ENCODE measurements at places on chromosomes 1 and 21.

GRCh38 chr1:53024117-53024516, 37.9 kb upstream of the PODN start:
- DNase-seq = no peak

- DNase-seq = no peak
These were observed 200.7 kb downstream of the CHRM3 start for GRCh38 chr1:239587066-239587465.

- DNase-seq = no peak
These were observed 40.5 kb upstream of the SYT2 start for GRCh38 chr1:202750761-202751160.

DNA sequence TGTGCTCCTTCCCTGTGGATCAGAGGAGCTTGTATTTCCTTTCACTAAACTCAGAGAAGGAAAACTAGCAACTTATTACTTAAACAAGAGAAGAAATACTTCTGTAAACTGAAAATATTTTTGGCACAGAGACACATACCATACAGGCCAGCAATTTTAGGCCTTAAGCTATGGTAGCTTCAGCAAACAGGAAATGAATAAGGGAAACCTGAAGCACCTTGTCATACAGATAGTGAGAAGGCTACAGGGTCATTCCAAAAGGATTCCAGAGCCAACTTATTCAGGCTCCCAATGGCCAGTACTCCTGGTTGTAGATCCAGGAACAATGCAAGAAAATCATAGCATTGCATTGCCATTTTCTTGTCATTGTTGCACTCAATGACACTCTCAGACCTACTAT, 9.1 kb upstream of the KYAT3 start:
- DNase-seq = no peak

GRCh38 chr21:14241297-14241696, 25.3 kb downstream of the RBM11 start:
- no peak for DNase-seq

GRCh38 chr1:8430476-8430875, 112.6 kb downstream of the SLC45A1 start:
- no peak for DNase-seq

GRCh38 chr1:107247679-107248078, 106.8 kb downstream of the NTNG1 start:
- DNase-seq = no peak

DNA sequence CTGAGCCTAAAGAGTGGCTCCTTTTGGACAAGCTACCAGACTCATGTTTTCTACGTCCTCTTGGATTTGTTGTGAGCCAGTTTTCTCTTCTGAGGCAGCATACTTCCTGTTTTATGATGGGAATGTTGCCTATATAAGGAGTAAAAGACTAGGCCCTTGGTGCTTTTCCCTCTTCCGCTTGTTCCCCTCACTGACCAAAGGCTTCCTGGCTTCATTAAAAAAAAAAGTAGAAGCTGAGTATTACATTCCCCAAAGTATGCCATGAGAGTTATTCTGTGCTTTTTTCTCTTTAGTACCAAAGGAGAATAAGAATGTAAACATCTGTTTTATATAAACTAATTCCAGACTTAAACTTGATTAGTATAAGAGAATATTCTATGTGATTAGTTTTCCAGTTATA, 6.5 kb upstream of the HMCN1 start:
- no peak for DNase-seq

- no peak for DNase-seq
These were observed 197.7 kb downstream of the SMYD3 start for GRCh38 chr1:246309247-246309884.

GRCh38 chr1:145953861-145954260, 4.0 kb downstream of the LIX1L start:
- DNase-seq = no peak

- no peak for DNase-seq
These were observed 20.1 kb downstream of the NADK start for GRCh38 chr1:1758059-1758621.

DNA sequence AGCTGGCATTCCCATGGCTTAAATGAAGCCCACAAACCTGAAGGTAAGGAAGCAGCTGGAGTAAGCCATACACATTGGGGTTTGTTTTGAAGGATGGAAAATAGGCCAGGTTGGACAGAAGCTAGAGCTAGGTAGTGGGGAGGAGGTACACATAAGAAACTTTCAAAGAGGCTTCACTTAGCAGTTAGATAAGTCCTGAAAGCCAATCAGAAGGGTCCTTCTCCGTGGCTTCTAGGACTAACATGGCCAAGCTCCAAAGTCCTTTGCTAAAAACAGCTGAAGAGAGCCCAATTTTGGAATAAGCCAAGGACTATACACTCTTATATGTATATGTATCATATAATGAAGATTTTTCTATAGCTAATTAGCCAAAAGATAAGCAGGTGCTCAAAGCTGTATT, 1.8 kb downstream of the EYA3 start:
- DNase-seq = no peak

DNA sequence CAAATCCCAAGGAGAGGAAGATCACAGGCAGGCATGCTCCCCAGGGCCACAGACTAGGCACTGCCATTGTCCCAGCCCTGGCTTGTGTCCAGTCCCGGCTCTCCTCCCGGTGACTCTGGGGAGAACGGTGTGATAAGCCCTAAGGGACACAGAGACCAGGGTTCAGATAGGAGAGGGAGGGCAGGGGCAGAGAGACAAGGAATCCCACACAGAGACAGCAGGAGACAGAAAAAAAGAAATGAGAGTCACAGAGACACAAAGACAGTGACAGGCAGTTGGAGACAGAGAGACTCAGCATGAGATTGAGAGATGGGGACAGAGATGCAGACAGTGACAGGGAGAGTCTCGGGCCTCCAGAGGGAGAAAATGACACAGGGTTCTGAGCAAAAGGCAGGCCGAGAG, 361 bp downstream of the INSRR start:
- DNase-seq = no peak

- DNase-seq = no peak
These were observed 213.8 kb downstream of the URB2 start for GRCh38 chr1:229839800-229840199.

- DNase-seq = no peak
These were observed 15.1 kb upstream of the PADI3 start for GRCh38 chr1:17233675-17234320.

DNA sequence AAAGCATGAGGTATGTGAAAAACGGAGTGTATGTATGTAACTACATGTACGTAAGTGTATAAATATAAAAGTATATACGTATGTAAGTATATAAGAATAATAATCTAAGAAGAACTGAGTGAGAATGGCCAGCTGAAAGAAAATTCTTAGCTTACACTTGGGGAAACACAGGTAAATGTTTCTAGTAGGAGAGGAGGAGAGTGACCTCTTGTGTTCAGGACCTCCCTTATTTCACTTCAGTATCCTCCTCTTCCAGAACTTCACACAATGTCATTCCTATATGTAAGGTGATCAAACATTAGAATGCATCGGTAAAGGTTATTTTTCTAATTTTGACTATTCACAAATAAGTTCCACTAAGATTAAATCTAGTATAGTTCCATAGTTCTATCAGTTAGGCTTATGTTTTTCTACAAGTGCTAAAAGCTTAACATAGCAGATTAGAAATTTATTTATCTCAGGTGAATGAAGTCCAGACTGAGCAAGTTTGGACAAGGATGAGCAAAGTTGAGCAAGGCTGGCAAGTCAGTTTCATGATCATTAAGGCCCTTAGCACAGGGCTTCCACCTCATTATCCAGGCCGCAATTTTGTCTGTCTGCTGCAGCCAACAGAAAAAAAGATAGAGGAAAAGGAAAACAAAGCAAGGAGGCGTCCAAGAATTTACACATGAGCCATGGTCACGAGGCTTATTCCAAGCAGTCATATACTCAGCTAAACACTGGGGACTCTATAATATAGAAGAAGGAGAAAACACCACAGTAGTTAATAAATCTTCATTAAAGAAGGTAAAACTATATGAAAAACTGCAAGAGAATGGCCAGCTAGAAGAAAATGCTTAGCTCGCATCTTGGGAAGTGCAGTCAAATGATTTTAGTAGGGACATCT, 7.1 kb upstream of the MROH9 start:
- no peak for DNase-seq

DNA sequence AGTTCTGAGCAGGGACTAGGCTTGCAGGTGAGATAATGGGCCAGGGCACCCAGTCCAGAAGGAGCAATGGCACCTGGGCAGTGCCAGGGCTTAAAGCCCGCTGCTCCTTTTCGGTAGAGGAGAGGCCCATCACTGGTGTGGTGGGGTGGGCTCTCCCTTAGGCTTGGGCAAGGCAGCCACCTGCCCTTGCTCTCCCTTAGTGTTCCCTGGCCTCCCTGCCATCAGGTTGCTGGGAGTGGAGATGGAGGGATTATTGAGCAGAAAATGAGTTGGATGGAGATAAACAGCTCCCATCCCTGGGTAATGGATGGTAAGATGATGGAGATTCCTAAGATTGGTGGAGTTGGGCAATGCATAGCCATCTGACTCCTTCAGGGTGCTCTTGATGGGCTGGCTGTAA, 7.9 kb downstream of the MYOG start:
- no peak for DNase-seq

DNA sequence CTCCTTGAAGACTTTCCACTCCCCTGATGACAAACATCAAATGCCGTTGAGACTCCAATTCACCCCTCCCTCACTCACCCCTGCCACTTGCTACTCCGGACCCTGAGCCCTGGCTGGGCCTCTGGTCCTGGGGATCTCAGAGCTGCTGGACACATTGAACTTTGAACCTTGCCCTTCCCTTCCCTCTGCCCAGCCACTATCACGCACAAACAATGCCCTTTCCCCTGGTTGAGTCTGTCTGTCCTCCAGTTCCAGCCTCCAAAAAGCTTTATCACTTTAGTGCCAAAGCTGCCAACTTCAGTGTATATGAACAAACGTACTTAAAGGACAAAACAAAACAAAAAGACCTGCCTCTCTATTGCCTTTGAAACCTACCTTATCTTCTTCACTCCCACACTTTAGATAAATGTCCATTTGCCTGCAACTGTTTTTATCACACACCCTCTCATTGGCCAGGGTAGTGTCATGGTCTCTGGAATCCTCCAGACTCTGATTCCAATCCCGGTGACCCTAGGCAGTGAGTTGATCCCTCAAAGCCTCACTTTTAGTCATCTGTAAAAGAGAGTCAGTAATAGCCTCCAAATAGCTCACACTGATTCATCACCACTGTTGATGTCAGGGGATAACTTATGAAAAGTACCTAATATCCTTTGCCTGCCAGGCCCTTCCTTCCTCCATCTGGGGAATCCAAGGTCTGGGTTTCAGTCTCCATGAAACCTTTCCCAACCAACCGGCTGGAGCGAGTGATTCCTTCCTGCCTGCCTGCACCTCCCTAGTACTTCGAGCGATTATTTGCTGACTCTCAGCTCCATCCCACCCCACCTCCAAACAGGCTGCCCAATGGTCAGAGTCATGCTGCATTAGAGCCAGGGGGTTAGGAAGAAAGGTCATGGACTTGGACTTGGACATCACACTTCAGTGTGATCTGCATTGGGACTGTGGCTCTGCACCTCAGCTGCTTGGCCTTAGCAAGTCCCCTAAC, 15.9 kb upstream of the SPOCD1 start:
- no peak for DNase-seq

DNA sequence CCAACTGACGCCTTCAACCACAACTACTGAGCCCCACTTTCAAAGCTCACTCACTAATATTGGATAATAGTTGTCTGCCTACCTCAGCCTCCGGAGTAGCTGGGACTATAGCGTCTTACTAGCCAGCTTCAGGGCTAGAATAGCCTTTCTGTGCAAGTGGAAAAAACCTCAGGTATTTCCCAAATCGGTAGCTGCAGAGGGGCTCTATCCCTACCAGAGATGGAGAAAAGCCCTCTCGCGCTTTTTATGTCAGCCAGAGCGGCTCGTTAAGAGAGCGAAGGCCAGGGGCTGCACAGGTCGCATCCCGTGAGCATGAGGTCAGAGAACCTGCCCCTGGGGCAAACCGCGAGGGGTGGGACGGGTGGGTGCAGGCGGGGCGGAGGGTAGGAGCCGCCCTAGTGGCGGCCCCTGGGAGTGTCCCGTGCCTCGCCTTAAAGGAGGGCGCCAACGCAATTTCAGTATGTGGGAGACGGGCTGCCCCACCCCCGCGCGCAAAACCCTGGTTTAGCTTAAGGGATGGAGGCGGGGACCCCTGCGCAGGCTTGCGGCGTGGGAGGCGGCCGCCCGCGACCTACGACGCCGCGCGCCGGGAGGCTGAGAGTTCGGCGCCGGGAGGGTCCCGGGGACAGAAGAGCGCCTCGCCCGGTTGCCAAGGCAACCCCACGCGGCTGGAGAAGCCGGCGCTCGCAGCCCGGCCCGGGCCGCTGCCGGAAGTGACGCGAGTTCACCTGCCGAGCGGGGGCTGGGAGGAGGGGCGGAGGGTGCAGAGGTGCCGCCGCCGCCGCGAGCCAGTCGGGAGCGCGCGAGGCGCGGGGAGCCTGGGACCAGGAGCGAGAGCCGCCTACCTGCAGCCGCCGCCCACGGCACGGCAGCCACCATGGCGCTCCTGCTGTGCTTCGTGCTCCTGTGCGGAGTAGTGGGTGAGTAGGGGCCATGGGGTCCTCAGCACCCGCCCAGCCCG, at the start of gene CXADR:
Gene CXADR, plus strand, starts transcription at position 791 of the 961 bp plus-strand sequence. Its CDS starts 87 bp downstream, at position 878.
- peak; percentile 78 for DNase-seq

GRCh38 chr1:105632342-105633196, 1423.9 kb upstream of the PRMT6 start:
- DNase-seq = no peak

- DNase-seq = no peak
These were observed 198.6 kb downstream of the PTPRC start for GRCh38 chr1:198837278-198838021.

DNA sequence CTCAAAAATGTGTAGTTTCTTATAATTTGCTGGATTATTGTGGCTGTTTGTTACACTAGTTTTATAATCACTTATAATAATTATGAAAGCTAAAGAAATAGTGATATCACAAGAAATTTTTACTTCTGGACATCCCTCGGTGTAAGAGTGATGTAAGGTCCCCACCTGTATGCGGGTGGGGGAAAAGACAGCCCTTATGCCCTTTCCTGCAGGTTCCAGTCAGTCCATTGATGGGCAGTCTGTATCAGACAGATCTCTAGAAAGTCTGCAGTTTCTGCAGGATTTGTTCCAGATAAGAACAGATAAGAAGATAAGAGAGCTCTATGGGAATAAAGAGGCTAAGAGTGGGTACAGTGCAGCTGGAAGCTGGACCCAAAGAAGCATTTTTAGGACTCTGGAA, 89.3 kb downstream of the NTNG1 start:
- no peak for DNase-seq

All from stimulated activated CD4-positive, alpha-beta T cell treated with anti-CD3 and anti-CD28 coated beads, Interleukin-4, amount 100 ng/mL, for 1 hour (primary cell).